ENCODE measurements at places on chromosomes 5 and 9.

DNA sequence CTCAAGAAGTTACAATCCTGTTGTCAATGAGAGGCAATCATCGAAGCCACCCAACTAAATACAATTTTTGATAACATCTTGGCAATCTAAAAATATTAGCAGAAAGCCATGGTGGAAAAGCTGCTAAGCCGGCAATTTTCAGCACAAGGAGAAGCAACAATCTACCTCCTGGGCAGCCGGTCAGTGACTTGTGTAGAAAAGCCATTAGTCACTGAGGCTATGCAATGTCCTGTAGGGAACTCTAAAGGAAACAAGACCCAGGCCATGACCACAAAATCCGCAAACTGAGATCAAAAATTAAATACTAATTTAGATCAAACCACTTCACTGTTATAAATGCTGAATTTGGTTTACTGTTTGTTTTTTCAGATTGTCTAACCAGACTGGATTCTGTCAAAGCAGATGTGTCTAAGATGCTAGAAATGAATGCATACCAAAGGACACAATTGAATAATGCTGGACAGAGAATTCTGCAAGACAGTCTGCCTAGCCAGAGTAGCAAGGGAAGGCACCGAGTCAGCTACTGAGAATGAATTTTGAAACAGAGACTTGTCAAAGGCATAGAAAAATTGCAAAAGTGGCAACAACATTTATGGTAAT lies 384.8 kb downstream of the PRELID2 start:
- DNase-seq, result no peak

GRCh38 chr5:160036884-160037283 lies 27.9 kb downstream of the TTC1 start:
- DNase-seq, result no peak

DNA sequence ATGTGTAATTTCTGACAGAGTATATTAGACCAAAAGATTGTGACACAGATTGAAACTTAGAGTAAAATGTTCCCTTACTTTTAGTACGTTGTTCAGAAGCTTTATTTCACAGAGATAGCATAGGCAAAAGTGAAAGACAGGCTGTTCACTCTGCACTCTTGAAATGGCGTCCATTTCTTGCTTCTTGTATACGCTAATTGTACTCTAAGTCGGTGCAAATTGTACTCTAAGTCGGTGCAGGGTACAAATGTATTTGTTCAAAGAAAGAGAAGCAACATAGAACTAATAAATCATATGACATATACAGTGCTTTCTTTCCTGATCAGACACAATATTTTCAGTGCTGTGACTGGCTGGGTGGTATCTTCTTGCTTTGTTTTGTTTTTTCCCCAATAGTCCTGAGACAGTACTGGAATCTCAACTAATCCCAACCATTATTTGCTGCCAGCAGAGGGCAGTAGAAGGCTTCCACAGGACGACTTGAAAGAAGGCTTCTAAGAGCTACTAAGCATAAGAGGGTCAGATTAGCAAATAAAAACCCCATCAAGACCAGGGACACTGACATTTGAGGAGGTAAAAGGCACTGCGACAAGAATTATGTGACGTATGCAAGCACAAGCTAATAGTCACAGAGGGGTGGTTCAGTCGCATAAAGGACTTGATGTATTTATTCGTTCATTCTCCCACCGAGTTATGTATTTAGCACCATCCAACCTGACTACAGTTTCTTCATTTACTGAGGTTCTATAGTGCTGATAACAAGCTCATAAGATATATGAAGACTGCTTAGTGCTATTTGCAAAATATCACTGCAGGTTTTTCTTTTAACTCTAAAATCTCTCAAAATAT lies 831.8 kb downstream of the TAF11L14 start:
- DNase-seq, result peak; percentile 60

- DNase-seq, result no peak
These were observed 48.9 kb downstream of the NUDT12 start for GRCh38 chr5:103513701-103514100.

DNA sequence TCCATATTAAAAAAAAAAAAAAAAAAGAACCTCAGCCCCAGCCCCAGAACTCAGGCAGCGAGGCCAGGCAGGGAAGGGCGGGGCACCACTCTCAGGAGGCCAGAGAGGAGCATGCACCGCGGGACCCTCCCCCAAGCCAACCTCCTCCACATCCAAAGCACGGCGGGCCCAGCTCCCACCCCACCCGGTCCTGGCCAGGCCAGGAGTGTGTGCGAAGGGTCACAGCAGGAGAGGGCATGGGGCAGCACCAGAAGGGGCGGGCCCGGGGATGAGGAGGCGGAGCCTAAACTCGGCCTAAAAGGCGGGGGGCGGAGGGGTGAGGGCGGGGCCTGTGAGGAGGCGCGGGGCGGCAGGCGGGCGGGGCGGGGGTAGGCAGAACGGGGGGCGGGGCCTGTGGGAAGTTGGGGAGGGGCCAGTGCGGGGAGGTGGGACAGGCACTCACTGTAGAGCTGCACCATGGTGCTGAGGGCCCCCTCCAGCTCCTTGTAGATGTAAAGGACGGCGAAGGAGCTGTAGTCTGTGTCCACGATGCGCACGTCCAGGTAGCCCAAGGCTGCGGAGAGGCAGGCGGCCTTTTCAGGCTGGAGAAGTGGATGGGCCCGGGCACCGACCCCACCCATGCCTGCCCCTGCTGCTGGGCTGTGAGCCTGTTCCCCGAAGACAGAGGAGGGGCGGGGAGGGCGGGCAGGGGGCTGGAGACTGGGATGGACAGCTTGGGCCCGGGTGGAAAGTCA lies 1.2 kb downstream of the LCN15 start:
- DNase-seq, result no peak

GRCh38 chr5:94081088-94081487 lies 339.7 kb upstream of the POU5F2 start:
- no peak for DNase-seq

GRCh38 chr9:118083161-118083560 lies 379.0 kb downstream of the TLR4 start:
- DNase-seq, result no peak

DNA sequence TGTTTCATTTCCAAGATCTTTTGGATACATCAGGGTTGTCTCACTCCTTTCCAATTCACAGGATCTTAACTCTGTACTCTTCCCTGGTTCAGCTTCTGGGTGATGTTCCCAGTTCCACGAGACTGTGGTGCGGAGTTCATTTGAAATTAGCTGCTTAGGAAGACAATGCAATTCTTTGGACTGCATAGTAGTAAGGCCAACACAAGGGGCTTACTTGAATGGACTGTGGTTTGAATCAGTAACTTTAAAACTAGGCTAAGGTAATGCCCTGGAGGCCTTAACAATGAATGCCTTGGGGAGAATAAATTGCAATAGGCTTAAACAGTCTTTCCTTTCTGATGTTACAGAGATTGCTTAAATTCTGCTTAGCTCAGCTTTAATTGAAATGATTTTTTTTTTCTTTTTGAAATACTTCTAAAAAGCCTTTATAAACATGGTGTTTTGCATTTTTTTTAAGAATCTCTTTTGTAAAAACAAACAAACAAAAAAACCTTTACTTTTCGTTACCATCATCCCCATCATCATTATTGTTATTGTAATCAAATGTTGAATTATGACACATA lies 133.8 kb upstream of the MEF2C start:
- DNase-seq, result no peak

DNA sequence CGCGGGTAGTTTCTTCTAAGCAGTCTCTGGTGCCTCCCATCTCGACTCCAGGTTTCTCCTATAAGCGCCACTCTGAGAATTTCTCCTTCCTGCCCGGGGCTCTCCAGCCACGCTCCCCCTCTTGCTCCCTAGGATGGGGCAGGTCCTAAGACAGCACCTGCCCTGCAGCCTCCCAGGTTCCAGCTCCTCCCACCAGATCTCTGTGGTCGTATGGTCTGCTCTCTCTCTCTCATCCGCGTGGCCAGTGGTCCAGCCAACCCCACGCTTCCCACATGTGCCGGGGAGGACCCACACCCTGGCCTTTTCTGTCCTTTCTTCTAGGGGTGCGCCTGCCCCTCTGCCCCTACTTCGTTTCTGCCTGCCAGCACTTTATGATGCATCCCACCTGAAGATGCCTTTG lies 40.5 kb downstream of the MVB12B start:
- no peak for DNase-seq

GRCh38 chr9:77945798-77946197 lies 85.8 kb downstream of the GNAQ start:
- DNase-seq, result no peak

GRCh38 chr5:42426016-42426415 lies 2.8 kb downstream of the GHR start:
- DNase-seq, result no peak

GRCh38 chr9:121944711-121945191 lies 148.4 kb downstream of the TTLL11 start:
- peak; percentile 80 for DNase-seq

- peak; percentile 85 for DNase-seq
These were observed 13.0 kb downstream of the CXXC5 start for GRCh38 chr5:139660923-139661814.

- no peak for DNase-seq
These were observed 70.6 kb downstream of the RXRA start for GRCh38 chr9:134396825-134397224.

DNA sequence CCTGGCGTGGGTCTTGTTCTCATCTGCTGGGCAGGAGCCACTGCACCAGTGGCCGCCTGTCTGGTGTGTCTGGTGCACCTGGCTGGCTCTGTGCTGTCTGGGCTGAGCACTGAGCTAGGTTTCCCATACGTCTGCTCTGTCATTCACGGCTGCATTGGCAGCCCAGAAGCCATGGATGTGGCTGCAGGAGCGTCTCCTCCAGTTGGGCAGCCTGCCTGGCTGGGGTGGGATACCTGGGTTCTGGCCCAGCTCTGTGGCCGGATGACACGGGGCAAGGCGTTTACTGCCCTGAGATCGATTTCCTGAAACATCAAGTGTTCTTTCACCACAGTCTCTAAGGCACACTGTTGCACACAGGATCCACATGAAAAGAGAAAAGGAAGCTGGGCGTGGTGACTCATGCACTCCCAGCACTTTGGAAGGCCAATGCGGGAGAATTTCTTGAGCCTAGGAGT lies 25.5 kb upstream of the SLC25A51 start:
- peak; percentile 47 for DNase-seq

GRCh38 chr9:19154135-19154612 lies 26.9 kb upstream of the PLIN2 start:
- DNase-seq, result peak; percentile 29

- DNase-seq, result no peak
These were observed 46.7 kb downstream of the PRLR start for GRCh38 chr5:35183556-35183955.

- no peak for DNase-seq
These were observed 2.5 kb upstream of the TENT4A start for GRCh38 chr5:6710551-6711318.

GRCh38 chr5:139795074-139796001 lies at the start of gene PSD2:
Gene PSD2 (plus strand): TSS chr5:139795808. CDS start chr5:139809441, 13,633 bp downstream.
- no peak for DNase-seq

DNA sequence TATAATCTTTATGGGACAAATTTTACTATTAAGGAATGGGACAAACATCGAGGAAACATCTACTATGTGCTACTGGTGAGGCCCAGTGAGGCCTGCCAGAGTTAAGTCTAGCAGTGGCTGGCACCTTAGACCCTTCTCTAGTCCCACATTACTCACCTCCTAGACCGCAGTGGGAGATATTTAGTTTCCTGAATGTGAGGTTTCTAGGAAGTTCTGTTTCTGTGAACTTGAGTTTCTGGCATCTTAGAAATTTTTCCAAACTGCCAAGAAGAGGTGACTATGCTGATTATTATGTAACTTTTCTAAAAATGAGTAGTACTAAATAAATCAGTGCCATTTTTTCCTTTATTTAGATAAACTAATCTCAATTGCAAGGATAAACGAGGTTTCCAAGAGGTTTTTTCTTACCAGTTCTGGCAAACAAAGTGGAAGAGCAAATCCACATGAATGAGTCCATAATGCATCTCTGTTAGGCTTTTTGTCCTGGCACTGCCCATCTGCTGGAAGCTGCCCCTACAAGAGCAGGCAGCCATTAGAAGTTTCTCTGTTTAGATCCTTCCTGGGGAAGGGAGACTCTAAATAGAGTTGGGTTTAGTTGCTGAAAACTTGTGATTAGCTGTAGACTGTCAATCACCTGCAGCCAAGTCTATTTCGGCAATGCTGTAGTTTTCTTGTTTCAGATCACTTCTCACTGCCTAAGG lies 348.7 kb downstream of the MAN2A1 start:
- no peak for DNase-seq

- peak; percentile 97 for DNase-seq
These were observed 357.6 kb upstream of the RPS23 start for GRCh38 chr5:82635561-82636288.

DNA sequence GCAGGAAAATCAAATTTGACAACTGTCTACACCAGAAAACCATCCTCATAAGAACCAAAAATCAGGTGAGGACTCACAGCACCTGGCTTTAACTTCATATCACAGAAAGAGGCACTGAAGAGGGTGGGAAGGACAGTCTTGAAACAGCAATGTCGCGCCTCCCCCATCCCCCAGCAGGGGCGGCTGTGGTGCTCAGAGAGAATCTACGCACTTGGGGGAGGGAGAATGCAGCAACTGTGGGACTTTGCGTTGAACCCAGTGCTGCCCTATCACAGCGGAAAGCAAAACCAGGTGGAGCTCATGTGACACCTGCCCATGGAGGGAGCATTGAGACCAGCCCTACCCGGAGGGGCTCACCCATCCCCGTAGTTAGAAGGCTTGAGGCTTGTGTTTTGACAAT lies 191.8 kb downstream of the MSX2 start:
- no peak for DNase-seq

DNA sequence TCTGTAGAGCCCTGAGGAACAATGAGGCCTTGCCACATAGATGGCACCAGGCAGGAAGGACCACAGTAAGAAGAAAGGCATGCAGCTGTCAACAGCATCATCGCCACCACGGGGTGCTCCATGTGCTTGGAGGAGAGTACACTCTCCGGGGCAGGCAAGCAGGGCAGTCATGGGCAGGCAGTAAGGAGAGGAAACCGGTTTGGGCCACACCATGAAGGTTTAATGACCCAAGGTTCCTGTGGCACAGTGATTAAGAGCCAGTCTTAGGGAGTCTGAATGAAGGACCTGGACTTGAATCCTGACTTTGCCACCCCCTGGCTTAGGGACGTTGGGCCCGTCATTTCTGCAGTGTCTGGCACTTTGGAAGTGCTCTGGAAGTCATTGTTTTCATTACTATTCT lies 80.6 kb upstream of the ZBTB43 start:
- no peak for DNase-seq

- no peak for DNase-seq
These were observed 23.0 kb downstream of the SPARC start for GRCh38 chr5:151663617-151664293.

GRCh38 chr9:120985819-120986222 lies 59.2 kb upstream of the TRAF1 start:
- DNase-seq, result peak; percentile 54

- DNase-seq, result no peak
These were observed 465.0 kb downstream of the EBF1 start for GRCh38 chr5:158634714-158635113.

- no peak for DNase-seq
These were observed 24.6 kb downstream of the LAMC3 start for GRCh38 chr9:131033269-131034224.

DNA sequence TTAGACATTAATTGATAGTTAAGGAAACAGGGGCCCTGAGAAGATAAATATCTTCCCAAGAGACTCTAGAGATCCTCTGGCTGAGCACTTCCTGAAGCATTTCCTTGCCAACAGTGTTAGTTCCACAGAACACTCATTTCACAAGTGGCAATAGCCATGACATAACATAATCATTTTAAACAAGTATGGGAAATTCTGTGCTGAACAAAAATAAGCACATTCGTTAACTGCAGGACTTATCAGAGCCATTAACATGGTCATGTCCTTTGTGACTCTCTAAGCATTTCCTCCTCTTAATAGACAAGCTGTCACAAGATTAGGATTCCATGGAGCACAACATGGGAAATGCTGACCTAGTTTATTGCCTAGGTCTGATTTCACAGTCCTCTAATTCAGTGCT lies 184.9 kb downstream of the SNX18 start:
- DNase-seq, result peak; percentile 21

Measured in bronchial epithelial cell (primary cell).